Cardiac fibroblast (primary cell): ENCODE measurements at places on chromosomes 7 and 10.

DNA sequence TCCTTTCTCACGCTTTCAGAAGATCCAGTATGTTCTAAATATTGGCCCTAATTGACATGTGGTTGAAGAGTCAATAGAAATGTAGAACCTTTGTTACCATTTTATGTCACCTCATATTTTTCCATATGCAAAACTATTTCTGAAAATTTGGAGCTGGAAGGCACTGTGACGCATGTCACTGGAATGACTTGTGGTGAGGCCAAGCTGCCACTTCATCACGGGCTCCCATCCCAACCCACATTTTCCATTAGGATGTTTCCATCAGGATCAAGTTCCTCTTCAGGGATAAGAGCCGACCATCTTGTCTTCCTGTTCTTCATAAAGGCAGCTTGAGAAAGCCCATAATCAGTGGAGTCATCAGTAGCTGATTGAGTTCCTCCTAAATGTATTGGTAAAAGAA lies 1241.7 kb downstream of the GATA3 start:
- no peak for DNase-seq

GRCh38 chr7:5629941-5630340 lies 151.5 kb downstream of the RNF216 start:
- DNase-seq, result peak; percentile 86

DNA sequence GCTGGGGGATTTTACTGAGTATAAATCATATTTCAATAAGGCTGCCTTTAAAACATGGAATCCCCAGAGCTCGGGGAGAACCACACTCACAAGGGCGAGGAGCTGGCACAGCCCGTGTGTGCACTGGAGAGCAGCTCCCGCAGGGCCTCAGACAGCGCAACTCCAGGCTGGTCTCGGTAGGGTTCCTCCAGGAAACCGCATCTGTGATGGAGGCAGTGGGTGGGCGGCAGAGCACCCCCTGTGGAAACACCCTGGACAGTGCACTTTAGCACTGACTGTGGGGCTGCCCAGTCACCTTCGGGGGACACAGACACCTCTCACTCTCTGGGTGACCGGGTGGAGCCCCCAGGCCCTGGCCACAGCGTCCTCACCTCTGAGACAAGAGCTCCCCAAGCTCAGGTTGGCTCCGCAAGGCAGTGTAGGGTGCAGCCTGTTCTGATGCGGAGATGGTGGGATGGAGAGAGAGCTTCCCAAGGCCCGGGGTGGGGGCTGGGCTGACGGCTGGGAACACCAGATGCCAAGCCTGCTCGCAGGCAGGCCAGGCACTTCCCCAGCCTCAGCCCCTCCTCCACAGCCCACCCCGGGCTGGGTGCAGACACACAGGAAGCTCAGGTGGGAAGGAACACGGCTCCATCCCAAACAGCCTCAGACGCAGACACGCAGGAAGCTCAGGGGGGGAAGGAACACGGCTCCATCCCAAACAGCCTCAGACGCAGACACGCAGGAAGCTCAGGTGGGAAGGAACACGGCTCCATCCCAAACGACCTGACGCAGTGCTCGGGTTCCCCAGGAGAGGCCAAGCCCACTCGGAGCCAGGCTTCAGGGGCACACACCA lies 224.4 kb downstream of the MAD1L1 start:
- DNase-seq, result no peak

- peak; percentile 28 for DNase-seq
Measured at GRCh38 chr7:138468244-138469123, 8.4 kb downstream of the TRIM24 start.

GRCh38 chr7:153103202-153103601 lies 343.6 kb downstream of the ACTR3B start:
- DNase-seq, result no peak

GRCh38 chr7:151700586-151701165 lies 176.2 kb downstream of the PRKAG2 start:
- peak; percentile 55 for DNase-seq

DNA sequence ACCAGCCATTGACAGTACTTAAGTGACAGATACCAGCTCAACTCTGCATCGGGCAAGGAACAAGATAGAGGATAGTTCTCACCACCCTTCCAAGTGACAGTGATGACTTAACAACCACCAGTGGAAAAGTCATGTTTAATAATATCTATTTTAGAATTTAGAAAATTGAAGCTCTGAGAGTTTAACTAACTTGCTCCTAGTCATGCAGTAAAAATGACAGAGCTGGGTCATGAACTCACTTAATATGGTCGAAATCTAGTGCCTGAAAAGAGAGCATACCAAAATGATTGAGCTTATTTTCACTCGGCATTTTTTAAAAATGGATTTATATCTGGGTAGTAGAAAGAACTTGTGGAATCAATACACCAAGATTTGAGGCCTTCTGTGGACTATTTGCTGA lies 367.8 kb upstream of the IGFBP3 start:
- no peak for DNase-seq
